Skin of body (tissue), 3 donors: ENCODE measurements at places on chromosomes 2 and 18.

GRCh38 chr2:2565671-2566070 lies 234.6 kb upstream of the MYT1L start:
- DNase-seq, result no peak

DNA sequence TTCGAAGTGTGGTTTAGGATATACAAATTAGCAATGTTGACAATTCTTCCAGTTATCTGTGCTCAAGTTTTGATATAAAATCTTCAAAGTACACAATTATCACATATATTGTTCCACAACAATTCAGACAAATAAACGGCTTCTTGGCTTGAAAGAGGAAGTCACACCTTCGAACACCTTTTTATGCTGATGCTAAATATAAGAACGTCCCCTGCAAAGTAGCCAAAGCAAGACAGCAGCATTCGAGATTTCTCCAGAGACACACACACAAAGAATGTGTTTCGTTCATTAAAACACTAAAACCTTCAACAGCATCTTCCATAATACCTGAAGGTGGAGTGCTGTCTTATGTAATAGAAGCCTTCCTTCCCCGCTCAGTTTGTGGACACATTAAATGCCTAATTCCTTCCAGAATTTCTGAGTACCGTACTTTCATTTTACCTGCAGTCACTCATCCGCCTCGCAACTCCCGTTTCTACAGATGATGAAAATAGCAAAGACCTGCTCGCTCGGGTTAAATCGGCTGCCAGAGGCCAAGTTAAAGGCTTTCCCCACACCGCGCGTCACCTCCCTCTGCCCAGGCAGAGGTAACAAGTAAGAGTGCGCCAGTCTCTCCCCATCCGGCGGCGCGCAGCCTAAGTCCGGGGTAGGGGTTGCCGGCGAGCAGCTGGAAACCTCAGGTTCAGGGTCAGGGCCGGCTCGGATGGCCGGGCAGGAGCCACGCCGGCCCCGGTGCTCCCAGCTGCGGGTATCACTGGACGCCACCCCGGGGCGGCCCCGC lies 847 bp downstream of the SERPINE2 start:
- DNase-seq, result no peak

DNA sequence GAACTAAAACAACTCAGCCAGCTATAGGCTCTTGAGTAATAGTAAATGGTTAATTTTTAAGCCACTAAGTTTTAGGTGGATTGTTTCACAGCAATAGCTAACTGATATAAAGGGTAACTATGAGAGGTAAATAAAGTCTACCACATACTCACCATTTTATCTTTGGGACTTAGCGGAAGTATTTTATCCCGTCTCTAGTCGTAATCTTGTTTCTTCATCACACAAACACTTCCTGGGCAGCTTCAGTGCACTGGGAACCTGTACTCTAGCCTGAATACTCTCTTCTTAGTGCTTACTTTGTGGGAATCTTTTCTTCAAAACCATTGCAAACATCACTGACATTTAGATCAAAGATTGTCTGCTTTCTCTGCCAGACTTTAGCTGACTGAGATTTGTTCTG lies 360.5 kb downstream of the EPHA4 start:
- DNase-seq, result no peak

- DNase-seq, result no peak
These were observed 21.0 kb downstream of the C1D start for GRCh38 chr2:68041704-68042245.

GRCh38 chr2:112593736-112594135 lies 9.3 kb downstream of the CHCHD5 start:
- DNase-seq, result no peak

DNA sequence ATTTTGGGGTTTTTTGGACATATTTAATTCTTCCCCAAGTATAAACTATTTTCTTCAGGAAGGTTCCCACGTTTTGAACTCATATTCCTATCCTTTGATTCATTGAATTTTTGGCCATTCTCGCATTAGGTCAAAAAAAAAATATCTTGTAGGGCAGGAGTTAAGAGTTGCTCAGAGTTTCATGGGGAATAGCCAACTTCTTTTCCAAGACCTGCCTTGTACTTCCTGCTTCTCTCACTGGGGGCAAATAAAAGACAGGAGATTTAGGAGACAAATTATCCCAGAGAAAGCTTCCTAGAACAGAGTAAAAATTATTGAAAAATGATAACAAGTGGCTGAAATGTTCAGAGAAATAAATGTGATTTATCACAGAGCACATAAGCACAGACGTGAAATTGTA lies 55.2 kb upstream of the BCL11A start:
- DNase-seq, result no peak

DNA sequence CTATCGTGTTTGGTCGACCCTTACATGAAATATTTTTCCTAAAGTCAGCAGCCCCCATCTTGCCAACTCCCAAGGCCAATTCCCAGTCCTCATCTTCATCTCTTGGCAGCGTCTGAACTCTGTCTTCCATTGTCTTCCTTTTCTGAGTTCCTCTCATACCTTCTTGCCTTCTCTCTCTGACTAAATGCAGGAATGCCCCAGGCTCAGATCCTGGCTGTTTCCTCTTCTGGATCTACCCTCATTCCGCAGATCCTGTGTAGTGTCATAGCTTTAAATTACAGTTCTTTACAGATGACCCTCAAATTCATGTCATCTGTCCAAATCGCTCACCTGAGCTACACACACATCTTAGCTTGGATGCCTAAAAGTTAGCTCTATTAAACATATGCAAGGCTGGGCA lies 94.7 kb downstream of the MMADHC start:
- DNase-seq, result no peak

DNA sequence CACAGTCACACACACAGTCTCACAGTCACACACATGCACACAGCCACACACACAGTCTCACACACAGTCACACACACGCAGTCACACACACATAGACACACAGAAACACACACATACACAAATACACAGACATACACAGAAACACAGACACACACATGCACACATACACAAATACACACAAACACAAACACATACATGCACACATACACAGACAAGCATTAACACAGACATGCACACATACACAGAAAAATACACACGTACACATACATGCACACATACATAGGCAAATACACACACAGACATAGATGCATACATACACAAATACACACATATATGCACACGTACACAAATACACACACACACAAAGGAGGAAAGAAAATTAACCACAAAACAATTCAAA lies 150.5 kb downstream of the ALK start:
- DNase-seq, result no peak

DNA sequence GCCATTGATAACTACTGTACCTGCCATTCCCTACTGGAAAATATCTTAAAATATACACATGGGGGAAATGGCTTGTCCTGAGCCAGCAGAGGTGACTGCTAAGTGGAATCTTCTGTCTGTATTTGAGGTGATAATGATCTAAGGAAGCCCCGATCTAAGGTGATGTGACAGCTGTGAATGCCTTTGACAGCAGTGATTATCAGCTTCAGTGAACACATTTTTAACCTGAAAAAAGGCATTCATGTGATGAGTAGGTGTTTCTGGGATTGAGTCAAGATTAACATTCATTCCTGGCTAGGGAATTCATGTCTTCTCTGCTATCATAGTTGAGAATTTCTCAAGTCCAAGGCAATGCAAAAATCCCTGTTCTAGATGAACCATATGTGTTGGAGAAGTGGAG lies 9.1 kb upstream of the MAPRE2 start:
- DNase-seq, result no peak

DNA sequence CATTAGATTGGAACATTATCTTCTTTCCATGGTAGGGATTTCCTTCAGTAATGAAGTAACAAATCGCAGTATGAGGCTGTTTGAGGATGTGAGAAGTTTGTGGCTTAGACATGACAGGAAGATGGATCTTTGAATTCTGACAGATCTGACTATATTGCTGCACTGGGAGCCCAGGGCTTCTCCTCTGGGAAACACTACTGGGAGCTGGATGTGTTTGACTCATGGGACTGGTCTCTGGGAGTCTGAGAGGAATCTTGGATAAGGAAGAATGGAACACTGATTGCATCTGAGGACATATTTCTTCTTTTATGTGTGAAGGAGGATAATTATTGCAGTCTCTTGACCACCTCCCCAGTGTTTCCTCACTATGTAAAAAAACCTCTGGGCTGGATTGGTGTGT lies 77.2 kb upstream of the ST6GAL2 start:
- no peak for DNase-seq
